ENCODE measurements at places on chromosomes 6 and 20.

GRCh38 chr6:16060039-16060438 lies 68.8 kb upstream of the MYLIP start:
- DNase-seq = no peak

DNA sequence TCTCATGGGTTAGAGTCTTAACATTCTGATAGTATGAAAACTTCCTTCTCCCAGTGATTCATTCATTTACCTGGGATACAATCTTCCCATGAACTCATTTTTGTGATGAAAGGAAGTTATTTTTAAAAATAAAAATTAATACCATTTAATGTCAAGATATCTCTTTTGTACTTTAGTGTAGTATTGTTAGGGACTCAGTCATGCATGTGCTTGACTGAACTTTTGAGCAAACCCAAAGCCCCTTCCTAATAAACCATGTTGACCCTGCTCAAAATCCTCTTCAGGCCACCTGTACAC lies 52.4 kb downstream of the RNF217 start:
- DNase-seq = no peak

DNA sequence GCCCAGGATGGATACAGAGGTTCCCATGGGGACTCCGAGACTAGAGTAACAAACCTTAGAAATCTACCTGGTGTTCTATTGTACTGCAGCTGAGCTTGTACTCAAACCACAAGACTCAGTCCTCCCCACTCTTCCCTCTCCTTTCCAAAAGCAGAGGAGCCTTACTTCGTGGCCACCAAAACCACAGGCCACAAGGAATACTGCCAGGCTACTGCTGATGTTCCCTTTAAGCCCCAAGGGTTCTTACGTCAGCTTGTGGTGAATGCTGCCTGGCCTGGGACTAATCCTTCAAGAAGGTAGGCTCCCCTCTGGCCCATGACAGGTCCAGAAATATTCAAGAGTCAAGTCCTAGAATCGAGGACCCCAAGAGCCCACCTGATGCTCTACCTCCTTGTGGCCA lies 10.5 kb upstream of the DEFB128 start:
- DNase-seq = no peak

- no peak for DNase-seq
Measured at GRCh38 chr6:82507112-82507511, 143.5 kb downstream of the TPBG start.

GRCh38 chr20:32752458-32753250 lies 9.4 kb upstream of the COMMD7 start:
- DNase-seq = peak; percentile 80

- DNase-seq = no peak
Measured at GRCh38 chr6:139580592-139581484, 206.4 kb upstream of the CITED2 start.

DNA sequence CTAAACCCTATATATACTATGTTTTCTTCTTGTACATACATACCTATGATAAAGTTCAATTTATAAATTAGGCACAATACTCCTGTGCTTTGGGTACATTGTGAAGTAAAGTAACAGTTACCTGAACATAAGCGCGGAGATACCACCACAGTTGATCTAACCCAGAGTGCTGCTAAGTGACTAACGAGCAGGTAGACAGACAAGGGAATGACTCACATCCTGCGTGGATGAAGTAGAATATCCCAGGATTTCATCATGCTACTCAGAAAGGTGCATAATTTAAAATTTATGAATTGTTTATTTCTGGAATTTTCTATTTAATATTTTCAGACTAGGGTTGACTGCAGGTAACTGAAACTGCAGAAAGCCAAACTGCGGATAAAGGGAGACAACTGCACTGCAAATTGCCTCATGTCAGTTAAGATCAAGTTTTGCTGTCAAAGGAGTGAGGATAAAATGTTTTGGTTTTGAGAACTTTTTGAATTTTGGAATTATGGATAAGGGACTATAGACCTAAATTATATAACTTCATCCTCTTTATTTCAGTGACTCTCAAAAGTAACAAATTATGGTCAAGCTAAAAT lies 14.4 kb downstream of the MKKS start:
- DNase-seq = peak; percentile 84

- DNase-seq = no peak
Measured at GRCh38 chr6:55819811-55820210, 55.6 kb downstream of the BMP5 start.

- no peak for DNase-seq
Measured at GRCh38 chr6:23600118-23600517, 525.9 kb upstream of the NRSN1 start.

GRCh38 chr6:21085643-21086042 lies 507.9 kb upstream of the SOX4 start:
- DNase-seq = no peak

DNA sequence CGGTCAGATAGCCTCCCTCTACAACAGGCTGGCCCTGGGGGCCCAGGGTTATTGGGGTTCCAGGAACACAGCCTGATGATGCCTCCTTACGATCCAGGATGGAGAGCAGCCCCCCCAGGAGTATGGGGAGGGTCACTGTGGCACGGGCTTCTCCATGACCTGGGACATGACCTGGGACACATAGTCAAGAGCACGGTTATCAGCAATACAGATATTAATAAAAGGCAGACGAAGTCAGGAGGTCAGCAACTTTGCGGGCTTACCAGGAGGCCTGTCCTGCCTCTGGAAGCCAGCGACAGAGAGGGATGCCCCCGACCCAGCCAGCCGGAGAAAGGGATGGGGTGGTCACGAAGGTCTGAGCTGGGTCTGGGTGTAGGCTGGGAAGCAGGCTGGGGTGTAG lies 795 bp downstream of the MMP24OS start:
- no peak for DNase-seq

GRCh38 chr20:59207742-59208357 lies 44.2 kb downstream of the ZNF831 start:
- DNase-seq = no peak

DNA sequence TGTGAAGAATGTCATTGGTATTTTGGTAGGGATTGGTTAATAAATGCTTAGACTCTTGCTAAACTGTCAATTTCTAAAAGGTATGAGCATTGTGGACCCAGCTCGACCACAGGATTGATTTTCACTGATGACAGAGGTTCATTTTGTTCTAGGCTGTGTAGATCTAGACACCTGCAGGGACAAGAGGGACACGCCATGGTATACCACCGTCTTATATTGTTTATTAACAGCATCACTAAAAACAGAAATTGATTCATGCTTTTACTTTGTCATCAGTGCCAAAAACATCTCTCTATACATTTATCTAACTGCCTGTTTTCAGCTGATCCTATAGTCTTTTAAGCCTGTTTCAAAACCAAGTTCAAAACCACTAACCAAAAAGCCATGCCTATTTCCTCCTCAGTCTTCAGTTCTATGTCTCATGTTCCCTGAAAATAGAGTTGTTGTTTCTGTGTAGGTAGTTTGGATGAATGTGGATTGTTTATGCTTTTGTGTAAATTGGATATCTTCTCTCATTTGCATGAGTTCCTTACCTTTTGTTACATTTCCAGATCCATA lies 109.8 kb downstream of the JAG1 start:
- DNase-seq = no peak

- DNase-seq = no peak
Measured at GRCh38 chr6:141552031-141552430, 580.7 kb upstream of the GJE1 start.

GRCh38 chr6:167833396-167833763 lies 6.7 kb downstream of the AFDN start:
- DNase-seq = no peak
